ENCODE measurements at places on chromosomes 3 and 15.

DNA sequence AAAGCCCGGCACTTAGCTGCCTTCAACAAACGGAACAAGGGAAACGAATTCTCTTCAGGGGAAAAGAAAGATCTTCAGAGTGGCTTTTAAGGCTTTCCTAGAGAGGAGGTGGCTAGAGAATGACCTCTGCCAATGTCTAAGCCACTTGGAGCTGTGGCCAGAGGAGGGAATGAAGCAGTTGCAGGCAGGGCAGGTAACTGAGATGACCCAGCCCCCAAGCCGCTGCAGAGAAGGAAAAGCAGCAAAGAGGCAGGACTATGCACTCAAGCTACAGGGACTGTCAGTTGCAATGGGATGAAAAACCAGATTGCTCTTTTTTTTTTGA is 113.5 kb downstream of the SEC22A start:
- DNase-seq: no peak

DNA sequence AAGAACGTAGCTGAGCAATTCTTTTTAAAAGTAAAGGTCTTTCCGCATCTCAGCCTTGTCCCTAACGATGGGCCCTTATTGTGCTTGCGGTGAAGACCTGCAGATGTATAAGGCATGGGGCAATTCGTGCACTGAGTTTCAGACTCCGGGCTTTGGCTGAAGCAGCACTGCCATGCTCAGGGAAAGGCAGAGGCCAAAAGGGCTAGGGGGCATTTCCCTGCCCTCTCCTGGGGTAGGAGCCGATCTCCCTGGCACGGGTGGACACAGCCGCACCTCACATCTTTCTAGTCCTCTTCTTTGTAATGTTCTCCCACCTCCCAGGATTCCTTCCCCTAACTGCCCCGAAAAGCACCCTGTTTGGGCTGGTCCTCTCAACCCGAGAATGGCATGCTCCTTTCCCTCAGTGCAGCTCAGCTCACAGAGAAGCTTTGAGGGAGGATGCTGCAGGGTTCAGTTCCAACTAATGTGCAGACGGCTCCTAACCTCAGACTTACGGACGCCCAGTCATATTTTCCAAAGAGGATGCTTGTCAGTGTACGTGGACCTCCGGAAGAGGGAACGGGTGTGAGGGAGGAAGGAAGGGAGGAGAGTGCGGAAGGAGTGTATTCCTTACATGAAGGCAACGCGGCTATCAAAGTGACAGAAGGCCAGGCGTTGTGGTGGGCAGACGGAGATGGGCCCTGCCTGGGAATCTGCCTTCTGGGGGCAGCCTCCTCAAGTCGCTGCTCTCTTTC is 61.2 kb downstream of the SYNM start:
- DNase-seq: no peak

DNA sequence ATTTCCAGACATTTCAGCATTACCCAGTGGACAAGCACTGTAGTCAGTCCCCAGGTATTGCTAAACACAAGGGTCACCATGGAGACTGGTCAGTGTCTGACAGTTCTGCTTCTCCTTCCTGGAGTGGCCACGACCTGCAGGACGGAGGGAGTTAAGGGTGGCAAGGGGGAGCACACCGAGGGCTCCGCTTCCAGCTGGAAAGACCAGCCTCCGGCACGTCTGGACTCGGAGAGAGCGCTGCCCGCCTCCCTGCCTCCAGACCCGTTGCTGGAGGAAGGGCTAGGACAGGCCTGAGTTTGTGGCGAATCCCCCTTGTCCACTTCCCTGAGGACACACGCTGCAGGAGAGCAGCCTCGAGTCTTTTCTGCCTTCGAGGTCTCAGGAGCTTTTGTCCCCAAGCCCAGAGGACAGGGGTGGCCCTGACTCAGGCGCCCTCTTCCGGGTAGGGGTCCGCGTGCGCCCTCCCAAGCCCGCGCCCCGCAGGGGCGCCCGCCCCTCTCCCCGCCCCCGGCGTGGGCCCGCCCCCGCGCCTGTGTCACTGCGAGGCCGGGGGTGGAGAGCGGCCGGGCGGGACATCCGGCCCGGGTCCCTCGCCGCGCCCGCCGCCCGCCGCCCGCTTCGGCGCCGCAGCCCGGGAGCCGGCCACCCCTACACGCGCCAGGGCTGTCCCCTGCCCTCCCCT is at the start of gene CHST14:
Gene CHST14 (plus strand): TSS at position 562 of the 682 bp plus-strand sequence. CDS start 230 bp downstream, outside the sequence.
- DNase-seq: no peak

DNA sequence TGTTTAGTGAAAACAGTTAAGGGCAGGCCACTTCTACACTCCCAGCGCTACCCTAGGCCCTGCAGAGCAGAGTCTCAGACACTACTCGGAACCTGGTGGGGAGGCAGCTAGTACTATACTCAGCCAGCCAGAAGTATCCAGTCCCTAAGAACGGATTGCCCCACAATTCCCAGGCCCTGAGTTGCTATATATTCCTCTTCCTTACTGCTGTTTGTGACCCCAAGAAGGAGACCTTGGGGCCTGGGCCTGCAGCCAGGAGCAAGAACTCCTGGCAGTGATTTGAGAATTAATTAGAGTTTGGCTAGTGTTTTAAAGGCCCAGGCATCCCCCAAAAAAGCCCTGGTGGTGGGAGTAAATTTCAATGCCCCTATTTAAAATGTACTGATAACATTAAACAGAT is 87.7 kb downstream of the RBPMS2 start:
- DNase-seq: no peak

DNA sequence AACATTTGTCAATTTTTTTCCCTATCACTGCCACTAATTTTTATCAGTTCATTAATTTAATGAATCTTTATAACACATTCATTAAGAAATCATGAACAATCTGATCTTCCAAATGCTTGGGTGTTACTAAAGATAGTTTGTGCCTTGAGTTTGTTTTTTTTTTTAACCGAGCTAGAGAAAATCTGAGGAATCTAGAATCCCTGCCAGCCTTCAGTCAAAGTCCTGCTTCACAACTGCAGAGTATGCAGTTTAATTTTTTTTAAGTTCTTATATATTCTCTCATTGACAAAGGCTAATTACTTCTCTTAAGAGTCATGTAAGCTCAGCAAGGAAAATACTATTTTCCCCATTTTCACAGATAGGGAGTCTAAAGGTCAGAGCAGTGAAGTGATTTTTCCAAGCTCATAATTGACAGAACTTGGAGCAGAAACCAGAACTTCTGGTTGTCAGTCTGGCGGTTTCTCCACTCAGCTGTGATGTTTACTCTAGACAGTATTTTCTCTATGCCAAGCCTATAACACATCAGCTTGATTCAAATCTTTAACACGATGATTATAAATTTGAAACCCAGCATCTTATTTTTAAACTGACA is 55.7 kb downstream of the TNIK start:
- DNase-seq: no peak

All from BJ (cell line).